Activated CD4-positive, CD25-positive, alpha-beta regulatory T cell (primary cell): ENCODE measurements at places on chromosomes 3 and 15.

DNA sequence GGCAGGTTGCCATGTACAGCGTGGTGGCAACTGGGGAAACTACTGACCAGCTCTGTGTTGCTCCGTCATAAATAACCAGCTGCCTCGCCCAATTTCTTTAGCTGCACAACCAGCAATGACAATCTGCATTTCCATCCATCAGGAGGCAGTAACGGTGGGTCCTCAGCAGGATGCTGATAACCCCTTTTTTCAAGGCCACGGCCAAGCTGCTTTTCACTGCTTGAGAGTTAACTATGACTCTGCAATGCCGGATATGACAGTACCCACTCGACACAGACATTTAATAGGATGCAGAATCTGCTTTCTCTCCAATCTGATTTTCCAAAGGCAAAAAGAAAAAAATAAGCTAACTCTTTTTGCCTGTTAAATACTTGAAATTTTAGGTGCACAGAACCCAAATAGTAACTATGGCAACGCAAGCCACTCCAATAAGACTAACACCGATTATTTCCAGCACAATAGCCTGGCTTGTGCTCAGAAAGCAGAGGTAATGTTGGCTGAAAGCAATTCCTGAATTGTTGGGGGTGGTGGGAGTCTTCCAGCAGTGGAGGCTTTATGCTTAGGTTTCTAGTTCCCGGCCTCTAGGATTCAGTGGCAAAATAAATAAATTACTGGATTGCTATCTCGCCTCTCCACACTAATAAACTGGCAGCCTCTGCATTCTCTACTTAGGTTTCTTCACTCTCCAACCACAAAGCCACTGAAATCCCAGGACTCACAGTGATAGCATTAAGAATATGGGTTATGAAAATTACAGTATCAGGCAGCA, 31.2 kb upstream of the SRGAP3 start:
- DNase-seq = no peak

DNA sequence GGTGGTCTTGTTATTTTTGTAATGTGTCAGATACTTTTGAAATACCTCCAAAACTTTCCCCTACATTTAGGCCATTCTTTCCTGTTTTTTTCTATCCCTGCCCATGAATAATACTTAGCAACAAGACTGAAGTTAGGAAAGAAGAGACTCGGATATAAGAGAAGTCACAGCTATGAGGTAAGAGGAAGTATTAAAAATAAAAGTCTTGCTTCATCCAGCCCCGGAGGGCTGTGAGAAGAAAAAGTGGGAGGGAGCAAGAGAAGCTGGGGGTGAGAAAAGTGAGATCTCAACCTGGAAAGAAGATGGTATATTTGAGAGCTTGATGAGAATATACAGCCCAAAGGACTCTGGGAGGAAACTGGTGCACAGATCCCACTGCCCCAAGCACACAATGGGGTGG, 213.5 kb upstream of the CDIN1 start:
- no peak for DNase-seq

DNA sequence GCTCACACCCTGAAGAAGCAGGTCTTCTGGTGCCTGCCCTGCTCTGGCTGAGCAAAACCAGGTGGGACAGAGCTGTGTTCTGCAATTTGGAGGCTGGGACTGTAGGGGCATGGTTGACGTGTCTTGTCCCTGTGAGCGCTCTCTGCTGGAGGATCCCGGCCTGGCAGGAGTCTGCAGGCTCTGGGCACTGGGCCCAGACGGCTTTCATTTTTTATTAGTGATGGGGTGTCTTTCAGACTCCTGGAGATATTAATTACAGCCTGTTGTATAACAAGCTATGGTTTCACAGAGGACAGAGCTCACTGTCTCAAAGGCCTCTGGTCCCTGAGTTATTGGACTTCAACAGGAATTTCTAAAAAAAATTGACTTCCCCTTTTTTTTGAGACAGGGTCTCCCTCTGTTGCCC, 29.5 kb upstream of the ZNF710 start:
- DNase-seq = peak; percentile 4

GRCh38 chr3:13484851-13485590, 4.9 kb downstream of the HDAC11 start:
- no peak for DNase-seq

- no peak for DNase-seq
These were observed 64.0 kb upstream of the RASGRF1 start for GRCh38 chr15:79154483-79155135.

- DNase-seq = no peak
These were observed 345.2 kb downstream of the VPS13C start for GRCh38 chr15:61715082-61715481.

- no peak for DNase-seq
These were observed 4.8 kb downstream of the CHD2 start for GRCh38 chr15:92904722-92905571.

GRCh38 chr15:81097890-81098280, 36.2 kb upstream of the CFAP161 start:
- no peak for DNase-seq

GRCh38 chr3:28690176-28690575, 341.6 kb upstream of the AZI2 start:
- DNase-seq = no peak

DNA sequence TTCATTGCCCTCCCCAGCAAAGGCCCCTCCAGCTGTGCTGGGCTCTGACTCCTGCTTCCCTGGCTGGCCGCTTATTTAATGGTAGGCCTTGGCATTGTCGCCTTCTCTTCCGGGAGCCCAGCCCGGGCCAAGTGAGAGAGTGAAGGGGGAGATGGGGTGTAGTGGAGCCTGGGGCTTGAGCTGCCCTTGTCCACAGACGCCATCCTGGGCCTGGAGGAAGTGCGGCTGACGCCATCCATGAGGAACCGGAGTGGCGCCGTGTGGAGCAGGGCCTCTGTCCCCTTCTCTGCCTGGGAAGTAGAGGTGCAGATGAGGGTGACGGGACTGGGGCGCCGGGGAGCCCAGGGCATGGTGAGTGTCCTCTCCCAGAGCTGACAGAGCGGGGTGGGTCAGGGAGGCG, 3.3 kb downstream of the LMAN1L start:
- DNase-seq = no peak

GRCh38 chr3:154062513-154062912, 58.7 kb upstream of the ARHGEF26 start:
- no peak for DNase-seq

DNA sequence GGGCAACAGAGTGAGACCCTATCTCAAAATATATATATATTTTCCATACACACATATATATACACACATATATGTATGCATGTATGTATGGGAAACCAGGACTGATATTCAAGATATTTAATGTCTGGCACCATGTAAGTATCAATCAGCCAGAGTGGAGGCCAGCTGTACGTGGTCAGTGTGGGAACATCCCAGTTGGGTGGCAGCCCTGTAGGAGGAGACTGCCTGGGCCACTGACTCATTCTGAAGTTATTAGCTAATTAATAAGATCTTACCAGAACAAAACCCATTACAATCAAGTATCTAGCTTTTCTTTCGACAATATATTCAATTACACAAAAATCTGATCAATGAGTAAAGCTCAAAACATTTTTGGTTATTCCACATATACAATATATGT, 85.1 kb upstream of the OCA2 start:
- DNase-seq = no peak

DNA sequence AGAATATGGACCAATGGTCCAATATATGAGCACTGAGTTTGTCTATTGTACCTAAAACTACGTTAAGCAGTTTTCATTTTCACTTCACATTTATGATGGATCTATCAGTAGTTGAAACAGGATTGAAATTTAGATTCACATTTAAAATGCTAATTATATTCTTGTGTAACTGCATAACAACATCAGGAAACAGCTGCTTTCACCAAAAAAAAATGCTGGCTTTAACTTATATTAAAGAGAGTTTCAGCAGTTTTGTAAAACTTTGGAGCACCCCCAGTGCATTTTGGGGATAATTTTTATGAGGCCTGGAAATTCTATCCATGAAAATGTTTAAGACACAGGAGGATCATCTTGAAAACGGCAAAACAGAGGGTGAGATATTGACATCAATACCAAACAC, 142.8 kb upstream of the ROBO2 start:
- DNase-seq = no peak

GRCh38 chr3:65596571-65597225, 442.0 kb downstream of the MAGI1 start:
- DNase-seq = no peak

DNA sequence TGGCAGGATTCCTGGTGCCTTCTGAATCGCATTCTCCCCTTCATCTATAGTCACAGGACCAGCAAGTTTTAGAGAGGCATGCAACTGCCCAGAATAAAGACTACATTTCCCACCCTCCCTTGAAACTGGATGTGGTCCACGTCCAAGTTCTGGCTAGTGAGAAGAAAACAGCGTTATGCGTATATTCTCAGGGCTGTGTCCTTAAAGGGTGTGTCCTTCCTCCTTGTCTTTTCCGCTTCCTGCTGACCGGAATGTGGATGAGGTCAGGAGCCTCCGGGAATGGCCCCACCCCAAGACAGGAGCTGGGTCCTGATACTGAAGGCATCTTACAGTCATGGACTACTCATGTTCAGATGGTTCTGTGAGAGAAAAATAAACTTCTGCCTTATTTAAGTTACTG, 20.2 kb downstream of the CHST2 start:
- no peak for DNase-seq

DNA sequence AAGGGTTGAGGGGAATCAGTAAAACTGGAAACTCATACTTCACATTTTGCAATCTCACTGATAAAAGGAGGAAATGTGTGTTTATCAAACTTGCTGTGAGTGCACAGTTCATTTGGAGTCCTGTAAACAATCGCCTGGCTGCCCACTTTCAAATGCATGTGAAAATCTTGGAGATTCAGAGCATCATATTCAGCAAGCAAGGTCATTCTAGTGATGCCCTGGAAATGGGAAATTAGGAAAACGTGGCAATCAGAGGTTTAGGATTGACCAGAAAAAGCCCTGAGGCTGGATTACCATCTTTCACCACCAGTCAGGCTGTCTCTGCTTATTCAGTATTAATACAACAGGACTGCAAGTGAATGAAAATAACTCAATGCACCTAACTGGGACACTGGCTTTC, 23.9 kb downstream of the DPH6 start:
- no peak for DNase-seq

GRCh38 chr3:129773691-129774663, 119.5 kb downstream of the TMCC1 start:
- DNase-seq = no peak
